ENCODE measurements at places on chromosomes 2 and 18.

- DNase-seq = no peak
Observed at GRCh38 chr2:199696048-199696447, 154.9 kb downstream of the FTCDNL1 start.

- no peak for DNase-seq
Observed at GRCh38 chr18:48894799-48895346, 55.9 kb downstream of the SMAD7 start.

- DNase-seq = no peak
Observed at GRCh38 chr2:237618449-237618848, 8.9 kb upstream of the LRRFIP1 start.

GRCh38 chr2:2876331-2877221 is 501.0 kb downstream of the EIPR1 start:
- no peak for DNase-seq

- no peak for DNase-seq
Observed at GRCh38 chr2:37819186-37819585, 105.9 kb upstream of the RMDN2 start.

GRCh38 chr2:178247250-178247649 is 52.9 kb downstream of the OSBPL6 start:
- DNase-seq = no peak

DNA sequence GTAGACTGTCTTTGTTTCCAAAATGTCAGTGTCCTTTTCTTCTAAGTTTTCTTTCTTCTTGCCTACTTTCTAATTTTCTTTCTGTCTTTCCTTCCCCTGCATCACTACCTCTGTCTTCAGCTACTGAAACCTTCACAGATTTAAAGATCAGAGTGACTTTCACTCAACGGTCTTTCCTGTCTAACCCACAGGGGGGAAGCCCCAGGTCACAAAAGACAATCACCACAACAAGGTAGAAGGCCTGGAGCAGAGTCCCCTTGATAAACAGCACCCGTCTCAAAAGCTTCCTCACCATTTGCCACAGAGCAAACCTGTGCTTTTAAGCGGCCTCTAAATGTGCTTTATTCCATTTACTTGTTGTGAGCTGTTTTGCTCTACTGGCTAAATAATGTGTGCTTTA is 665.4 kb downstream of the BCL11A start:
- no peak for DNase-seq

- no peak for DNase-seq
Observed at GRCh38 chr2:120287183-120288015, 34.7 kb downstream of the RALB start.

DNA sequence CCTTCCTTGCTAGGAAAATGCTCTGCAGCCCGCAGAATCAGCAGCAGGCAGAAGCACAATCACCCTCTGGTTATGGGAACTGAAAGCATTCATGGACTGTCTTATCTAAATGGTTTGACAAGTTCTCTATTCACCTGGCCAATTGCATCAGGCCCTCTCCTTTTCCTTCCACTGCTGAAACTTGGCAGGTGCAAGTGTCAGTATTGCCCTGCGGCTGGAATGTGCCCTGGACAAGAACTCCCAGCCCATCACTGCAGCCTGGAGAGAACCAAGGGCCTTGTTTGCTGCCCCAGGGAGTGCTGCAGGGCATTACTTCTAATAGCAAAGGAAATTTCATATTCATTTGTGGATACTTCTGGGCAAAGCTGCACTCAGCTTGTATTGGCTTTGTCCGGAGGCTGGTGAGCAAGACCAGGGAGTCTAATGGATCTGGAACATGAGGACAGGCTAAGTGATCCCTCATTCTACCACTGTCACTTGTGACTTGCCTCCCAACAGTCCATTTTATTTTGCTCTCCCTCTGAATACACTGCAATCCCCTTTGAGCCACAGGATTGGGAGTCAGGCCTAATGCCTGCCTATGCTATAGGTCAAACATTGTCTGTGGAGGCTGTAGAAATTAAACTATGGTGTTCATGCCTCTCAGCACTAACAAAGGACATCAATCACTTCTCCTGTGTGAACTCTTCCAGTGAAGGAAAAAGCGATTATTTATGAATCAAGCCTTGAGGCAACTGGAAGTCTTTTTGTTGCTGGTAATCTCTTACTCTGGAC is 116.9 kb downstream of the LYPD6B start:
- DNase-seq = no peak

GRCh38 chr18:22342625-22343024 is 75.1 kb downstream of the CTAGE1 start:
- DNase-seq = no peak

- no peak for DNase-seq
Observed at GRCh38 chr2:238496756-238497609, 70.3 kb downstream of the ASB1 start.

- no peak for DNase-seq
Observed at GRCh38 chr2:241344925-241345651, 11.0 kb upstream of the FARP2 start.

- no peak for DNase-seq
Observed at GRCh38 chr2:30548386-30548785, 101.3 kb downstream of the LCLAT1 start.

GRCh38 chr2:157364257-157364974 is 38.8 kb upstream of the ERMN start:
- DNase-seq = no peak

DNA sequence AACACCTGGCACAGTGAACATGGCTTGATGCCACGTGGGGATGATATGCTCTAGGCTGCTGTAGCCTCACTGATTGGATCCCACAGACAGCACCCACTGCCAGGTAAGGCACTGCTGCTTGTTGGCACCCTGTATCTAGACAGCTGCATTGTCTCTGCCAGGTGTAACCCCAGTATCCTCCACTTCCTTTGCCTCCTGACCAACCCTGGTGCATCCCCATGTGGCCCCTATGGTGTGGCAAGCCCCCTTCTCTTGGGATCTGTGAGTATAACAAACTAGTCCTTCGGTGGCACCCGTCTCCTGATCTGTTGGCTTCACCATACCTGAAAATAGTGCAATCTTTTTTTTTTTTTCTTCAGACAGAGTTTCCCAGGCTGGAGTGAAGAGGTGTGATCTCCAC is 11.1 kb downstream of the TEX51 start:
- no peak for DNase-seq

- no peak for DNase-seq
Observed at GRCh38 chr2:33275689-33276444, 200.6 kb upstream of the RASGRP3 start.

DNA sequence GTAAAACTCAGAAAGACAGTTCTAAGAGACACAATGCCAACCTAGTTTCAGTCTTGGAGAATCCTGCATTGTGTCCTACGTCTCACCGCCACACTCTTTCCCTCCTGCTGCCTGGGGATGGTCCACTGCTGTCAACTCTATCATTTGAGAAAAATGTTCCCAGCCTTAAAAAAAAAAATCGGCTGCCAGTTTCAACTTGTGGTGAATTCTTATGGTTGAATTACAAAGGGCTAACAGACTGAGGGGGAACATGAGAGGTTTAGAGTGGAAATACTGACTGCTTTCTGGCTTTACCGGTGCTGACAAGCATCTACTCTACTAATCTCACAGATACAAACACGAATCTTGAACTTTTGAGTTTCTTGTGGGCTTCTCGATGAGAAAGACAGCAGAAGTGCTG is 74.0 kb downstream of the NAB1 start:
- DNase-seq = no peak

DNA sequence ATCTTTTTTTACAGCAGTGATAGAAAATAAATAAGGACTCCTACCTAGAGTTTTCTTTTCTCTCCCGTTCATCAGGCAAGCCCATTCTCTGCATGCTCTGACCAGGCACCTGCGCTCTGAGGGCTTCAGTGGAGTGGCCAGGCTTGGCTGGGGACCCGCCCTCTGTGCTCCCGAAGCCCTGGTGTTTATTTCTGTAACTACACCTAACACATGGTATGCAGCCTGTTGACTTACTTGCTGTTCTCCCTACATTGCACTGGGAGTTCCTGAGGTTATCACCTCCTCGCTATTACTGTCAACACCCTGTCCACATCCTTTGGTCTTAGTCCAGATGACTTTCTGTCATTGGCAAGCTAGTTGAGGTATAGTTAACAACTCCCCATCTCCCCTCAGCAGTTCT is 317.7 kb downstream of the LPIN1 start:
- no peak for DNase-seq

DNA sequence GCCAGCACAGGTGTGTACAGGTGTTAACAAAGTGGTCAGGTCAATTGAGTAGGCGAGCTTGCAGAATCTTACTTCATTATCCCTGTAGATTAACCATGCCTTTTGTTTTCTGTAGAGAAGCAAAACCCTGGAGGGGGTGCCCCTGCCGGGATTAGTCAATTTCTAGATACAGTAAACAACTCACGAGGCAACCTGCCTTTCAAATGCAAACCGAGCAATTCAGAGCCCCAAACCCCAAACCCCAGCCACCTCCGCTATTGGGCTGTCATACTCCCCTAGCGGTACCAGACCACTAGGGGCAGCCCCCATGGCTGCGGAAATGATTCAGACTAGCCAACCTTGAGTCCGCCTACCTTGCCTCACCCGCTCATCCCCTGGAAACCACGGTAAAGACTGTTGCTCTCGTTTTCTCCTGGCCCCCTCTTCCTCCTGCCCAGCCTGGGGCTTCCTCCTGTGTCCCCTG is 61.4 kb upstream of the KIF5C start:
- DNase-seq = no peak

- no peak for DNase-seq
Observed at GRCh38 chr2:241514553-241514952, 6.2 kb upstream of the STK25 start.

- DNase-seq = no peak
Observed at GRCh38 chr2:21072477-21073242, 28.8 kb upstream of the APOB start.

DNA sequence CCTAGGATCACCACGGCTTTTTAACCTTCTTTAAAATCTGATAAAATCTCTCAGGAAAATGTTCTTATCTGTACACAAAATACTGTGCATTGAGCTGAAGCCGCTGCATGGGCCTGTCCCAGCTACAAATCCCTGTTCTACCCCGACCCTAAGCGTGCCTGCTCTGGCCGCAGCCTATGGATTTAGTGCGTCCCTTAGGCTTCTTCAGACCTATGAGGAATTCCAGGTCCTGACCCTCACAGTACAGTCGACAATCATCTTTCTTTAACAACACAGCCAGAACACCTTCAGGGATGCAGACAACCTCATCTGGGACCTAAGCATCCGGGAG is 477 bp upstream of the WDCP start:
- no peak for DNase-seq

DNA sequence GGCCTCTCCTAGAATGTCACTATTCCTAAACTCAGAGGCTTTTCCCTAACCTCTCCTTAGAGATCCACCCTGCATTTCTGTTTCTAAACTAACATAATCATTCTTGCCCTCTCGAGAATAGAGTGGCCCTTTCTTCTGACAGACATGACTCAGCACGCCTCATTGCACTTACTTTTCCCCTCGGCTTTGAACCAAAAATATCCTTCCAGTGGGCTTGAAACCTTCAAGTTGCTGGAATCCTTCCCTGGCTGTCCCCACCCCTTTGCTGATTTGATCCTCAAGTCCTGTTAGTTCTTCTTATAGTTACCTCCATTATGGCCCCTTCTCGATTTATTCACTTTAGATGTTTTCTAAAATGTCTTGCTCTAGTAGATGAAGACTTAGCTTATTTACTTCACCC is 158.0 kb downstream of the LTBP1 start:
- no peak for DNase-seq

DNA sequence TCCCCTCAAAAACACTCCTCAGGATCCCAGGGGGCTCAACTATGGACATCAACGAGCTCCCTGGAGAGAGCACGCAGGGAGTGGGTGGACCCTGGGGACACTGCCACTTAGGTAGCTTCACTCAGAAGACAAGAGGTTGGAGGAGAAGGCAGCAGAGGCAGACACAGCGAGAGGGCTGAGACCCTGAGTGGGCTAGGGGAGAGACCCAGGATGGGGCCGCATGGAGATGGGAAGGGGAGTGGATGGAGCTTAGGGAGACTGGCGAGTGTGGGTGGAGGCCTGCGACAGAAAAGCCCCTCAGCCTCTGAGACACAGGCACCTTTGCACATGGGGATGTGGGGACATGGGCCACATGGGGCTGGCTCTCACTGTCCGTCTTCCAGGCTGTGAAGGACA is 70.9 kb downstream of the ASB1 start:
- DNase-seq = no peak

GRCh38 chr2:11716689-11717321 is 29.6 kb upstream of the LPIN1 start:
- DNase-seq = no peak

DNA sequence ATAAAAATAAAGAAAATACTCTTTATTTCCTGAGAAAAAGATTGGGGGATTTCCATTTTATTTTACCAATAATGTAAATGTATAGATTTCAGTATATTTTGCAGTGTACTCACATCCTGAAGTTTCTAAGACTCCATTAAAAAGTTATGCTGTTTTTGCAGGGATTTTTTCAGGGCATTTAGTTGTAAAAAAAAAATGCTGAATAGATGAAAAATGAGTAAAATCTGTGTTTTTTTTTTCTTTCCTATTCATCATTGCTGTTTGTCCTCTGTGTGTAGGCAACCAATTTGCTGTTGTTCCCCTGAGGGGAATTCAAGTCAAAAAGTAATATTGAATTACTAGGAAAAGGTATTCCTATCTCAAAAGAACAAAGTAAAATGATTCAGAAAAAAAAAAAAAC is 66.3 kb downstream of the MEIS1 start:
- DNase-seq = no peak

- peak; percentile 31 for DNase-seq
Observed at GRCh38 chr2:36507408-36507812, 90.6 kb downstream of the FEZ2 start.

DNA sequence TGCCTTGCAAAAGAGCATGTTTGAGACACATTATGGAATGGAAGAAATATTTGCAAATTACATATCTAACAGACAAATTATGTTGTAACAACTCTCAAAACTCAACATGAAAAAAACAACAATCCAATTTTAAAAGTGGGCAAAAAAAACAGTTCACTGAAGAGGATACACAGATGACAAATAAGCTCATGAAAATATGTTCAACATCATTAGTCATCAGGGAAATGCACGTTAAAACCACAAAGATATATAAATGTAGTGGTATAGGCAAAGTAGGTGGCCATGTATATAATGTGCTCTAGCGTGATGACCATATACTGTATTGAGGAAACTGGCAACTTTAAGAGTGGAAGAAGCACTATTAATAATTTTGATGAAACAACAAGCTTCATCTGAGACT is 220.1 kb downstream of the IRS1 start:
- DNase-seq = no peak

- DNase-seq = no peak
Observed at GRCh38 chr2:62465741-62466502, 40.1 kb downstream of the TMEM17 start.

GRCh38 chr2:36337354-36337753 is 18.2 kb upstream of the CRIM1 start:
- DNase-seq = no peak

GRCh38 chr2:121976926-121977325 is 221.5 kb downstream of the TSN start:
- DNase-seq = no peak

DNA sequence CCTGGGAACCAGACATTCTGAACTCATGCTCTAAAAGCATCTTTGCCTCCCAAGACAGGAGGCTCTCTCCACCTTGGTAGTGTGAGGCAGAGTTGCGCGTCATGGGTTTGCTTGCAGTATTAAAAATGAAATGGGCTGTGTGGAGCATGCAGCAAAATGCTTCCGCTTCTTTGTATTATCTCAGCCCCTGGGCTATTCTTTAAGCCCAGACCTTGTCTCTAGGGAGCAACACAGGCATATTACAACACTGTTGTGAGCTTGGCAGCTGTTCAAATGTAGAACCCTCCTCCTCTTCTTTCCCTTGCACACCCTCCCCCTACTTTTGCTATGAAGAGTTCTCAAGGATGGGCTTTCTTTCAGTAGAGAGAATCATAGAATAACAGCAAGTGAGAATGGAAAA is 185.1 kb upstream of the LHCGR start:
- no peak for DNase-seq

GRCh38 chr2:133498662-133499585 is 69.3 kb downstream of the NCKAP5 start:
- no peak for DNase-seq

Data from neuronal stem cell (in vitro differentiated cells).